ENCODE measurements at places on chromosomes 11 and 22.

- DNase-seq: peak; percentile 82
These were observed 2.3 kb downstream of the CASTOR1 start for GRCh38 chr22:30286813-30287647.

GRCh38 chr11:33035011-33035410 is 4.4 kb upstream of the TCP11L1 start:
- no peak for DNase-seq

GRCh38 chr11:79940974-79941735 is 500.3 kb upstream of the TENM4 start:
- DNase-seq: no peak

DNA sequence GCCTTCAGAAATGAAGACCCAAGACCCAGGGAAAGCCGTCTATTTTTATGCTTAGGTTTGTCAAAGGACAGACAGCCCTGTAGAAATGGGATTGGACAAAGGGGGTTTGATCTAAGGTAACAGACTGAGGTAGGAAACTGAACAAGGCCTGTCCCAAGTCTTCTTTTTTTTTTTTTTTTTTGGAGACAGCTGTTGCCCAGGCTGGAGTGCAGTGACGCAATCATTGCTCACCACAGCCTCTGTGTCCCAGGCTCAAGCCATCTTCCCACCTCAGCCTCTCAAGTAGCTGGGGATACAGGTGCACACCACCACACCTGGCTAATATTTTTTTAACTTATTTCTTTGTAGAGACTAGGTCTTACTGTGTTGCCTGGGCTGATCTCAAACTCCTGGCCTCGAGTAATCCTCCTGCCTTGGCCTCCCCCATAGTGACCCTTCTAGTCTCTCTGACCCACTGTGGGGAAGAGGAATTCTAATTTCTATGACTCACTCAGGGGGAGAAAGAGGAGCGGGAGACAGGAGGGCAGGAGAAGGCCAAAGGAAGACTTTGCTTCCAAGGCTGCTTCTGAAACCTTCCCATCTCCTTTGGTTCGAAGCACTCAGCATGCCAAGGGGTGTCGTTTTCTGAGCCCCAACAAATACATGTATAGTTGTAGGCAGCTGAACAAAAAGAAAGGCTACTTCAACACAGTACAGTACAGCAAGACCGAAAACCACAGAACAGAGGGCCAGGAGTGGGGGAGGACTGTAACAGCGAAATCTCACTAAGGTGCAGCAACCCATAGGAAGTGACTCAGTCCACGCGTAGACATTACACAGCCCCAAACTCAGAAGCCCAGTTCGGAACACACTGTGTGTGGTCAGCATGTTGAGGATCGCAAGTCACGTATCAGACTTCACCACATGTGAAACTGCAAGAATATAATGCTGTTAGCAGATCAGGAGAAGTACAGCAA is 872 bp downstream of the TMA7B start:
- no peak for DNase-seq

GRCh38 chr11:16630651-16631050 is 107.8 kb upstream of the C11orf58 start:
- DNase-seq: no peak

DNA sequence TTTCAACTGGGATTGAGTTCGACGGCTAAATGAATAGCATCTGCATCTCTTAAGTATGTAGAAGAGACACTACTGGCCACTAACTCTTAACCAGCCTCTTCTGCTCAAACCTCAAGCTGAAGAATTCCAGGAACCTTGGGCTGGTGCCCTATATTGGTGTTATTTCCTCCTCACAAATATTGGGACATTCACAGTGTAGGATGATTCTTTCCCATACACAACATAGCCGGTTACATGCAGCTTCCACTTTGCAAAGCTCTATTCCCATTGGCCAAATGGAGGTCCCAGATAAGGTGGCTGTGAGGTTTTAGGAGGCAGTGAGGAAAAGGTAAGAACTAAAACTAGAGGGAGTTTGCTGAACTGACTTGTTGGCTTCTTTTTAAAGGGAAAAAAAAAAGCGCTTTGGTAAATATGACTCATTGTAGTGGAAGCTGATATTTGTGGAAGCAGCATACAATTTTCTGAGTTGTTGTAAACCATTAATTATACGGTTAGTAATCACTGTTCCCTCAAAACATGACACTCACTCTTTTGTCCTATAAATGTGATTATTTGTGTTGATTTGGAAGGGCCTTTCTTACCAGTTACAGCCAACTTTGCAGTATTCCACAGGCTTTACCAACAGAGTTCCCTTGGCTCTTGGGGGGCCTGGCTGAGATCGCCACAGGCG is 17.6 kb downstream of the C22orf31 start:
- no peak for DNase-seq

GRCh38 chr11:134592391-134592990 is 180.4 kb upstream of the B3GAT1 start:
- no peak for DNase-seq

GRCh38 chr22:44024288-44024921 is at the start of gene PARVB:
Gene PARVB (plus strand): TSS chr22:44024302. CDS start chr22:44024340, 38 bp downstream.
- no peak for DNase-seq

DNA sequence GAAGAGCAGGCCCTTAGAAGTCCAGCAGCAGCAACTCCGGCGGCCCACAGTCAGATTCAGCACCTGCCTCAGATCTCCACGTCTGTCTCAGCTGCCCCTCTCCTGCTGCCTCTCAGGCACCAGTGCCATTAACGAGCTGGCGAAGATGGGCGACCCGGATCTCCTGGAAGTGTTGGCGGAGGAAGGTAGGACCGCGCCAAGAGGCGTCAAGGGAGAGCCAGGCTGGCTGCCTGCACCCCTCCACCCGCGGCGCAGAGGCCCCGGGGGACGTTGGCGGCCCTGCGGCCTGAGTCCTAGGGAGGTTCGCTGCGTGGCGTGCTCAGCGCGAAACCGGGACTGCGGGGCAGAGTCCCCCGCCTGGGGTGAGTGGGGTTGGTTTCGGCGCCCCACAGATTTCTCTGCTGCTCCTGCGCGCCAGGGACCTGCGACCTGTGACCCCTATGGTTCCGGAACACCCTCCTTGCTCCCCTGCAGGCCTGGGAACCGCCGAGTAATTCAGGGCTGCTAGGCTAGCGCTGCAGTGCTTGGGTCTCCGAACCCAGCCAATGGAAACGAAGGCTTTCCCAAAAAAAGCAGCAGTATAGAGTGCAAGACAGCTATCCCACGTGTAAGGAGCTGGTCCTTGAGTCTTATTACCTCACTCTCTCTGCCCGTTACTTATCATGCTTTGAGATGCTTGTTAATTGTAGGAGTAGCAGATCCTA is 615 bp downstream of the ANO5 start:
- DNase-seq: no peak

DNA sequence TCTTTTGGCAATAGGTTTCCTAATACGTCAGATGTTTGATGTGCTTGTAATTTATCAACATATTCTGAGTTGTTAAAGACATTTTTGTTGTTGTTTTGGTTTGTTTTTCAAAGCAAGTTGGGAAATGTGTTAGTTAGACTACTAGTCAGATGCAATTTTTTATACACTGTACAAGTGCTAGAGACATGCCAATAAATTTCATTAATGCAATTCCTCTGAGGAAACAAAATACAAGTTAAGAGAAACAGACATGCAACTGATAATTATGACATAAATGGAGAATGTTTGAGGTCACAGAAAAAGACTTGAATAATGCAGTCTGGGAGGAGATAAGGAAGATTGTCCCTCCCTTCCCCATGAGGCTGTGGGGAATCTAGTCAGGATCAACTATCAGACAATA is 5.9 kb downstream of the OR51T1 start:
- DNase-seq: no peak

- DNase-seq: no peak
These were observed 17.7 kb downstream of the MAJIN start for GRCh38 chr11:64954201-64954600.

DNA sequence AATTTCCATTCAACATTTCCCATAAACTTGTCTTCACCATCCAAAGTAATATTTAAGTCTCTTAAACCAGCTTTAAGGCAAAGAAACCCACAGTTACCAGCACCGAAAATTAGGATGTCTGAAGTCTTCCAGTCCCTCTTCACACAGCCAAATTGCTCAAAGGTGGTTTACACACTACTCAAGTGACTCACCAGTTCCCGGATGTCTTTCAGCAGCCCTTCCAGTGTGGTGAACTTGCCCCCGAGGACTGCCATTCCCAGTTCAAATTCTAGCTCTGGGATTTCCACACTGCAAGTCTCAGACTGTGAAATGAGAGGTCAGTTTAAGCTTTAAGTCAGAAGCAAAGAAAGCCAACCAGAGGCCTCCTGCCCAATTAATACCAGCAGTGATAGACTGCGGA is 5.1 kb downstream of the ZPR1 start:
- DNase-seq: no peak

DNA sequence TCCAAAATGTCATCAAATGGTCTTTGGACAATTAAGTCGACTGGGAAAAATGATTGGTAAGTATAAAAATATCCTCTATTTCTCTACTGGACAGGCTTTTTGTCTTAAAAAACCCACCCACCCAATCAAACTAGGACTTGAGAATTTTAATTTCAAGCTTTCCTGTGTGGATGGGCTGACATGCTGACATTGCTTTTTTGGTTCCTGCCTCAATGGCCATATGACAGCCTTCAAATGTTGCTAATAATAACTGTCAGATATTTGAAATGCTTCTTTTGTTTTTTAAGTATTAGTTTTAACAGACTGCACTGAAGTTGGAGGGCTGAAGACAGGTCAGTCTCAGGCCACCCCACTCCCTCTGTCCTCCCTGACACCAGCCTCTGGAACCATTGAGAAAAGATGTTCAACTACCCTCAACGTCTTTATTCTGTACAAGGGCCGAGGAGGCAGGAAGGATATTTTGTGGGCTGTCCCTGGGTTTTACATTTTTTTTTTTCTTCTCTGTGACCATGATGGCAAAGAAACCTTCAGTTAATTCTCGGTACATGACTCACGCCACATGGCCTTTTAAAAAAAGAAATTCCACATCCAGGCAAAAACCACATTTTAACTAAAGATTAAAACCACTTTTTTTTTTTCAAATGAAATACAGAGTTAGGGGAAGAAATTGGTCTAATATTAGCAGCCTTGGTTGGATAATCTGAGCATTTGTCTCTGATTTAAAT is 130.4 kb downstream of the SLC1A2 start:
- no peak for DNase-seq
